Stimulated activated CD8-positive, alpha-beta memory T cell treated with anti-CD3 and anti-CD28 coated beads, Interleukin-7, amount 100 ng/mL, for 1 hour (primary cell): ENCODE measurements at places on chromosomes 1 and 21.

DNA sequence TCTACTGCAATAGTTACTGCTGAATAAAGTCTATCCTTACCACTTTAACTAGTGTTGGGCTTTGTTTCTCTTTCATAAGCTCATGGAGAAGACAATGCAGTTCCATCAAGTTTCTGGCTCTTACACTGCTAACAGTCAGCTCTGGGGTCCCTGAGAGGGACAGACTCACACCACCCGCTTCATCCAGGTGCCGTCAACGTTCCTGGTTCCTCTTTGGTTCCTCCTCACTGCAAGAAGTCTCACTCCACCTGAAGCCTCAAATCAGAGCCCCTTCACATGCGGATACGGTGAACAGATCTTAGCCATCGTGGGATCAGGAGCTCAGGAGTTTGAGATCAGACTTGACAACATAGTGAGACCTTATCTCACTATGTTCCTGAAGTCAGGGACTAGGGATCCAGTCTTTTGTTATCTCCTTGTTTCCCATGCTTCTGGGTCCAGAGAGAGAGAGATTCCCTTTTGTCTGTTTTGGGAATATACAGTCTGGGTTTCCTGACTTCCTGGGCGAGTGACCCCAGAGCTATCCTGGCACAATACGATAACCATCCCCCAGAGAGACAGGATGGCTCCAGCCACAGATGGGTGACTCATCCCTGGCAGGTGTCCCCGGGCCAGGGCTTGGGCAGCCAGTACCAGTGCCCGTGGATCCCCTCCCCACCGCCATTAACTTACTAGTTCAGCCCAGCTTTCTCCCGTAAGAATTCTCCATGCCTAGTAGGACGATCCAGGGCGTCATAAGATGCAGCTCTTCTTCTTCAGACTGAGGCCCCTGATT lies 14.3 kb upstream of the PCP4 start:
- DNase-seq = no peak

DNA sequence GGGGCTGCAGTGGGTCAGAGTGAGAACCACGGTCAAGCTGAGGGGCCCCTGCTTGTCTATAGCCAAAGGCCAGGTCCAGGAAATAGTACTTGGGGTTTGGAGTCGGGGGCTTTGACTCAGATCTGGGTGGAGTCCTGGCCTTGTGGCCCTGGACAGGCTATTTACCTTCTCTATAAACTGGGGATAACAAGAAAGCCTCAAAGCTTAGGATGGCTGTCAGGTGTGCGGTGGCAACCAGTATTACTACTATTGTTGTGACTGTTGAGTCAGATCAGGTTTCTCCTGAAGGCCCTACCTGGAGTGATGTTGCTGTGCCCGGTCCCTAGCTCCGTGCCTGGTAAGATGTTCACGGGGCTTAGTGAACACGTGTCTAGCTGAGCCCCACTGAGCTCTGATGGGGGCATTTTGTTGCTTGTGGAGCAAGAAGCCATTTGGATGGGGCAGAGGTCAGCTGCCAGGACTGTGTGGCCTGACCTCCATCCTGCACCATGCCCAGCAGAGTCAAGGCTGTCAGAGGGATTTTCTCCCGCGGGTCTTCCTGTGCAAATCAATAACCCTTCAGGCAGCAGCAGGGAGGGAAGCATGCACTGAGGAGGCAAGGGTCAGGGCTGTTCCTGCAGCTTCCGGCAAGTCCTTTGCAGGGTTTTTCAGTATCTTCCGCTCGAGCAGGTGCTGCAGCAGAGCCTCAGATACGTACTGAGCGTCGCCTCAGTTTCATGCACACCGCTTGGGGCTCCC lies 170.3 kb downstream of the CAMTA1 start:
- no peak for DNase-seq

GRCh38 chr1:74471470-74471869 lies 40.9 kb downstream of the LRRC53 start:
- no peak for DNase-seq

GRCh38 chr1:11690397-11691301 lies 861 bp upstream of the DRAXIN start:
- no peak for DNase-seq

DNA sequence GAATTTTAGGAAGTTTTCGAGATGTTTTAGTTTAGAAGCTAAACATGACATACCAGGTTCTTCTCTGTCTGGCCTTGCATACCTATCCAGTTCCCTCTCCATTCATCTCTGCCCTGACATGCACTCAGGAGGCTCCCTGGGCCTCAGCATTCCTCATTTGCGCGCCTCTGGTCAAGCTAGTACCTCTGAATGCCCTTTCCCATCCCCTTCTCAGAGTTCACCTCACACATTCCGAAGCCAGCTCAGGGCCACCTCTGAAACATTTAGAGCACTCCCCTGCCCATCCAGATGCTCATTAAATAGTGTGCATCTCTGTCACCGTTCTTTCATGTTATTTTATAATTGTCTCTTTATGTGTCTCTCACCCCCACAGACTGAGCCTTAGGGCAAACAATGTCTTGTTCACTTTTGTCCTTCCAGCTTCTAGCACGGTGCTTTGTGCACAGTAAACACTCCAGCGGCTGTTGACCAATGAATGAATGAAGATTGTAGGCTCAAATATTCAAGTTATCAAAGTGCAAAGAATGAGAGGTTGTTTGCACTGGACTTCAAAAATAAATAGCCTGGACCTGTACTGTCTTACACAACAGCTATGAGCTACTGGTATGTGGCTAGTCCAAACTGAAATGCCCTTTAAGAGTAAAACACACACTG lies 1.2 kb upstream of the DHCR24 start:
- no peak for DNase-seq

GRCh38 chr1:233679591-233680373 lies 65.9 kb downstream of the KCNK1 start:
- no peak for DNase-seq

- DNase-seq = no peak
These were observed 128.2 kb downstream of the RYR2 start for GRCh38 chr1:237170149-237170548.

GRCh38 chr1:237120683-237121082 lies 78.7 kb downstream of the RYR2 start:
- DNase-seq = no peak

DNA sequence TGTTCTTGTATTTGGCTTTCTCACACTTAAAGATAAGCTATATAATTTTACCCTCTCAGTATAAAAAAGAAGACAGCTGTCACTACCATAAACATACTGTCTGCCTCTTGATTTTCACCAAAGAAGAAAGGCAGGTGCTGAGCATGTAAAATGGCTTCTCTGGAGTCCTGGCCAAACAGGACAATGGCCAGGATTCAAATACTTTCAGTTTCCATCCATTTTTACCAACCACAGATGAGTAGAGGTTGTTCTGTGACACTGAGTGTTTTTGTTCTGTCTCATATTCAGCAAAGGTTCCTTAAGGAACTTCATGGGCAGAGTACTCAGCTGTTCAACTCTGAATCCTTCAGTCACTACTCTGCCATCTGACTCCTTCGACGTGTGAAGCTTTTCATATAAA lies 29.4 kb upstream of the RAB3GAP2 start:
- no peak for DNase-seq

- peak; percentile 60 for DNase-seq
These were observed 10.7 kb downstream of the OPTC start for GRCh38 chr1:203504400-203505250.

DNA sequence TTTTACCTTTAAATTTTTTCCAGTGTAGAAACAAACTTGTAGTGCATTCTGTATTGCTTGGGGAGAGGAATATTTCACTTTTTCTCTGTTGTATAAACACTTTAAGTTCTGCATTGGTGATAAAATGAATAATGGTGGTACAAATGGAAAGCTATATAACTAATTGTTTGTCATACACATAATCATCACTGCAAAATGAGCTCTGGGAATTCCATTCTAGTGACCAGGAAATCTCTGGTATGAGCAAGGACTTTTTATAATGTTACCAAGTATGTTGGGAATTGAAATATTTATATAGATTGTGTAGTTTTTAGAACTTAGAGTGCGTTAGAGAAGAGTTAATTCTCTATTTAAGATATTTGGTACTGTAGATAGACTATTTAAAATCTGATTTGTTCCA lies 5.0 kb upstream of the FMN2 start:
- no peak for DNase-seq

- DNase-seq = no peak
These were observed 28.2 kb upstream of the FMO1 start for GRCh38 chr1:171220081-171220420.

GRCh38 chr1:203325418-203326091 lies 20.2 kb downstream of the BTG2 start:
- DNase-seq = no peak

DNA sequence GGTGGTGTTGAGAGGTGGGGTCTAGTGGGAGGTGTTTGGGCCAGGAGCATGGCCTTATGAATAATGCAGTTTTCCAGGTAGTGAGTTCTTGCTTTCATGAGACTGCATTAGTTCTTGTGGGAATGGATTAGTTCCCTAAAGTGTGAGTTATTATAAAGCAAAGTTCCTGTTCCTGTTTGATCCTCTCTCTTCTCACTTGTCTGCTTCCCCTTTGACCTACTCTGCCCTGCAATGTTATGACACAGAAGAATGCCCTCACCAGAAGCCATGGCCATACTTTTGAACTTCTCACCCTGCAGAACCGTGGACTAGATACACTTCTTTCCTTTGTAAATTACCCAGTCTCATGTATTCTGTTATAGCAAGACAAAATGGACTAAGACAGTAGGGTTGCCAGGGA lies 53.6 kb downstream of the MAP3K7CL start:
- DNase-seq = no peak

- DNase-seq = no peak
These were observed 37.6 kb downstream of the C1orf87 start for GRCh38 chr1:60035921-60036320.

DNA sequence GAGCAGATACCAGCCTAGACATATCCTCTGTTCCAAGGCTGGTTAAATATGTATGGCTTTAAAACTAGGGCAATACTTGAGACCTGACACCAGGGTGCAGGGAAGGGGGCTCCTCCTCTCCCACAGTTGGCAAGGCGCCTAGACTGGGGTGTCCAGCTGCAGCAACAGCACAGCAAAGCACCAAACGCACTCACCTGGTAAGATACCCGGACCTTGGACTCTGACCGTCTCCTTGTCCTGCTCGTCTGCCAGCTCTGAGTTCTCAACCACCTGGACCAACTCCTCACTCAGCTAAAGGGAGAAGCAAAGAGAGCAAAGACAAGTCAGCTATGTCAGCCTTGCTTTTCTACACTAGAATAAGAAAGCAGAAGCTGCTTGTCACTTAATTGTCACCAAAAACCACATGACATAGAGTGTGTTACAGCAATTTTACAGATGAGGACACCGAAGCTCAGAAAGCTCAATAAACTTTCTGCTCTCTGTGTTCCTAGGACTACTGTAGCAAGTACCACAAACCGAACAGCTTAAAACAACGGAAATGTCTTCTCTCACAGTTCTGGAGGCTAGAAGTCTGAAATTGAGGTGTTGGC lies 4.4 kb downstream of the PACC1 start:
- no peak for DNase-seq

DNA sequence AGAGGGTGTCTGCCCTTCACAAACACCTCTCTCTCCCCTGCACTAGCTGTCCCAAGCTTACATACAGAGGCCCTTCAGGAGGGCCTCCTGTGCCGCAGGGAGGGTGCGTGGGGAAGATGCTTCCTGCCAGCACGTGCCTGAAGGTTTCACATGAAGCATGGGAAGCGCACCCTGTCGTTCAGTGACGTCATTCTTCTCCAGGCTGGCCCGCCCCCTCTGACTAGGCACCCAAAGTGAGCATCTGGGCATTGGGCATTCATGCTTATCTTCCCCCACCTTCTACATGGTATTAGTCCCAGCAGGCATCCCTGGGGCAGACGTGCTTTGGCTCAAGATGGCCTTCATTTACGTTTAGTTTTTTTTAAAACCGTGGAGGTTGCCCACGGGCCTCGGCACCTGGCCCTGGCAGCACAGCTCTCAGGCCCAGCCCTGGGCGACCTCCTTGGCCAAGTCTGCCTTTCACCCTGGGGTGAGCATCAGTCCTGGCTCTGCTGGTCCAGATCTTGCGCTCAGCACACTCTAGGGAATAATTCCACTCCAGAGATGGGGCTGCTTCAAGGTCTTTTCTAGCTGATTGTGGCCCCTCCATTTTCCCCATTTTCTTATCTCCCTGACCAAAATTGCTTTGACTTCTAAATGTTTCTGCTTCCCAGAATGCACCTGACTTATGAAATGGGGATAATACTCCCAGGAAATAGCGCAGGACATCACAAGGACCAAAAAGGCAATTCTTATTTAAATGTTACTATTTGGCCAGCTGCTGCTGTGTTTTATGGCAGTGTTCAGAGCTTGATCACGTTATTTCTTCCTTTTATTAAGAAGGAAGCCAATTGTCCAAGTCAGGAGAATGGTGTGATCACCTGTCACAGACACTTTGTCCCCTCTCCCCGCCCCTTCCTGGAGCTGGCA lies 6.1 kb downstream of the NPPA start:
- no peak for DNase-seq

DNA sequence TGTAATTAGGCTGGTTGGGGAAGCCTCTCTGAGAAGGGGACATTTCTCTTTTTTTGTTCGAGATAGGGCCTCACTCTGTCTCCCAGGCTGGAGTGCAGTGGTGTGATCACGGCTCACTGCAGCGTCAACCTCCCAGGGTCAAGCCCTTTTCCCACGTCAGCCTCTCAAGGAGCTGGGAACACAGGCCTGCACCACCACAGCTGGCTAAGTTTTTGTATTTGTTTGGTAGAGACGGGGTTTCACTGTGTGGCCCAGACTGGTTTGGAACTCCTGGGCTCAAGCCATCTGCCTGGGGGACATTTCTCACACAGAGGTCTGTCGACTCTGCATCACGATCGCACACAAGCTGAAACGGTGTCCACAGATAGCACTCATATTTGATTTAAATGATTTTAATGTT lies 39.7 kb downstream of the HUNK start:
- DNase-seq = no peak

DNA sequence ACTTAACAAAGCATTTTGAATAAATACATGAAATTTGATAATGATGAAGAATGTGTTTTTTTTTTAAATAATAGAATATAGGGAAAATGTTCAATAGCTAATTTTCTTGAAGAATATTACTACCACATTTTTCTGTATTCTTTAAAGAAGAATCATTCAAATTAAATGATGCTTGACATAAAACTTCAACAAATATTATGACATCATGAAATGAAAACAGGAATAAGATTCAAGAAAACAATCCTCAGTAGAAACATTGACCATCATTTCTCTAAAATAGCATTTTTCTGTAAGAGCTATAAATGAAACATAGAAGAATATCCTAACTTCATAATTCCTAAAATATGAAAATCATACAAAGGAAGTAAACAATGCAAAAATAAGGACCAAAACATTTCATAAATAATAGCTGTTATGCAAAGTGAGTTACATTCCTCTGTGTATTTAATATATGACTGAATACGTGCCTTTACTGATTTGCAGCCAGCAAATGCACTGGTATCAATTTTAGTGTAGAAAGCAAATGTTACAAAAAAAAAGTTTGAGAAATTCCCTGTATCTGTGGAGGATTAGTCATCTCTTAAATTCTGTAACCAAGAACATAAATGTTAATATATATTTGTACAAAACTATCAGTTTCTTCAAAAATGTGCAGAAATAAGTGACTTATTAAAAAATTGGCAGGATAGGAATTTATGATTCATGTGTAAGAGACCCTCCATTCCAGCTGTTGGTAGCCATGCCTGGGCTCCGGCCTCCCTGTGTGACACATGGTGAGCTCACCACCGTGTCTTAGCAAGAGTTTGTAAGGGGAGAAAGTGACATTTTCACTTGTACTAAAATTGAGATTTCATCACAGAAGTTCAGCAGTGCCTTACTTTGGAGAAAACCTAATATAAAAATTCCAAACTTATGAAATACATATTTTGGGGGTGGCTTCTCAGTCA lies 15.0 kb upstream of the PTPN14 start:
- no peak for DNase-seq
